ENCODE measurements at places on chromosomes 2 and 18. TPM values are rescaled to one million over a fixed set of nuclear protein-coding genes. Genes with fewer than 3 reads are reported as not detected.

GRCh38 chr2:229033816-229034215 is 237.3 kb downstream of the PID1 start:
- DNase-seq = no peak

PCARE gene
- not detected for total RNA-seq

- DNase-seq = peak; percentile 37
These were observed 39.6 kb upstream of the BOD1L2 start for GRCh38 chr18:57107140-57107832.

DNA sequence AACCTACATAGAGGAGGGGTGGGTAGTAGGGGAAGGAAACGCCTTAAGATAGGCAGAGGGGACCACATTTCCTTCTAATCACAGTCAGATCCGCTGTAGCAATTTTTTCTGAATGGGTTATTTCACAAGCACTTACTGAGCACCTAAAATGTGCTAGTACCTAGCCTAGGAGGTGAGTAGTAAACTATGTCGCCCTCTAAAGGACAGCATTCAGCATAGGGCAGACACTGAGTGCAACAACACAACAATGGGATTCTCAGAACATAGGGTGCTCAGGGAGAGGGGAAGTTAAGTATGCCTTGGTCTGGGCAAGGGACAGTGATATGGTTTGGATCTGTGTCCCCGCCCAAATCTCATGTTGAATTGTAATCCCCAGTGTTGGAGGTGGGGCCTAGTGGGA is 166.1 kb upstream of the RAB6C start:
- DNase-seq = no peak

CCDC150 gene
- total RNA-seq = 12.0 TPM

GRCh38 chr18:69539404-69539803 is 138.7 kb downstream of the DOK6 start:
- DNase-seq = no peak

VSNL1 gene
- total RNA-seq = 0.09 TPM

- DNase-seq = no peak
These were observed 4.8 kb downstream of the RESP18 start for GRCh38 chr2:219327719-219328118.

DNA sequence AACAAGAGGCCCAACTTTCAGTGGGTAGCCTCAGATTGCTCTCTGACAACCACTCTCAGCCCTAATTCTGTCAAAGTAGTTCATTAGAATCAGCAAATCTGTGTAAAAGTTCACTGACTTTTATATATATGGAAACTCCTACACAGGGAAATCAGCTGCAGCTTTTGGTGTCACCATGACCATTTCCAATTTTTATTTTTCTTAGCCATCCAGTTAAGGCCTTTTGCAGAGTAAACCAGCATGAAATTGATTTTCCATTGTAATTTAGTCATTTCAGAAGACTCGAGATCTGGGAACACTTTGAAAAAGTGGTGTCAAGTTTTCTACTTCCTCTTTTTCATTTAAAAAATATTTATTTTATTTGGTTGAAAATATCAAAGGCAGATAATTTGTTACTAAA is 263.2 kb downstream of the TMEM182 start:
- DNase-seq = no peak
